ENCODE measurements at places on chromosomes 3 and 15. TPM values are rescaled to one million over a fixed set of nuclear protein-coding genes. Genes with fewer than 3 reads are reported as not detected.
A peak's percentile ranks its signal among the peaks of the same experiment; 100 is the strongest.

GRCh38 chr3:64073158-64073761 lies 50.0 kb upstream of the PSMD6 start:
- DNase-seq: peak; percentile 74

GRCh38 chr15:70080347-70080746 lies 17.4 kb downstream of the TLE3 start:
- no peak for DNase-seq

GRCh38 chr15:54577476-54578250 lies 599.4 kb downstream of the UNC13C start:
- peak; percentile 87 for DNase-seq

H1-8 gene
- not detected for polyA plus RNA-seq

P2RY13 gene
- 1.5 TPM for polyA plus RNA-seq

CCPG1 gene
- polyA plus RNA-seq: 40.6 TPM
